ENCODE measurements at places on chromosomes 1 and 21. TPM values are rescaled to one million over a fixed set of nuclear protein-coding genes. Genes with fewer than 3 reads are reported as not detected.

SLC25A34 gene
- 0.08 TPM for polyA plus RNA-seq

NBPF1 gene
- polyA plus RNA-seq = 4.1 TPM

F13B gene
- not detected for polyA plus RNA-seq

ST3GAL3 gene
- polyA plus RNA-seq = 9.9 TPM

CLDN17 gene
- not detected for polyA plus RNA-seq

ASTN1 gene
- not detected for polyA plus RNA-seq

SLC44A3 gene
- 1.9 TPM for polyA plus RNA-seq

TBX19 gene
- 1.3 TPM for polyA plus RNA-seq

IGSF3 gene
- polyA plus RNA-seq = not detected

TDRD10 gene
- polyA plus RNA-seq = not detected

CACHD1 gene
- not detected for polyA plus RNA-seq

LIPI gene
- polyA plus RNA-seq = not detected

SPRR2G gene
- not detected for polyA plus RNA-seq

USP33 gene
- 43.0 TPM for polyA plus RNA-seq

Measured in CD4-positive, alpha-beta memory T cell (primary cell).